ENCODE measurements at places on chromosomes 16 and 17.

DNA sequence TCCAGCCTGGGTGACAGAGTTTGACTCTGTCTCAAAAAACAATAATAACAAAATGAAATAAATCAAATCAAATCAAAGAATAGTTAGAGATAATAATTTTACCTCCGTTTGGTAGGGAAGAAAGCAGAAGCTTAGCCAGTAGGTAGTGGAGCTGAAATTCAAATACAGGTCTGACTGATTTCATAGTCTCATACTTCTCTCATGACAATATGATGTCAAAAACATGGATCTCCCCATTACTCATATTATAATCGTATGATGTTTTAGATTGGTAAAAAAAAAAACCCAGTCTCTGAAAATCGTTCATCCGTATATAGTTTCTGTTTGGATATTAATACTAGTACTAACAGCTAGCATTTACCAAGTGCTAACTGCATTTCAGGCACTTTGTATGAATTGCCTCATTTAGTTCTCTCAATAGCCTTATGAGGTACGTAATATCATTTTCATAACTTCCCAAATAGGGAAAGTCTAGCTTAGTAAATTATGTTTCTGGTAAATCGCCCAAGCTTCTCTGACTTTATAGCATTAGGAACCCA, 48.7 kb downstream of the CDH8 start:
- DNase-seq, result no peak

GRCh38 chr17:76204277-76204676, 36.0 kb downstream of the RNF157 start:
- DNase-seq, result peak; percentile 70

GRCh38 chr17:62892870-62893338, 73.1 kb upstream of the TANC2 start:
- peak; percentile 70 for DNase-seq

- DNase-seq, result no peak
Observed at GRCh38 chr16:11391576-11391975, 46.3 kb downstream of the RMI2 start.

GRCh38 chr16:49055824-49056545, 225.7 kb downstream of the CBLN1 start:
- no peak for DNase-seq

DNA sequence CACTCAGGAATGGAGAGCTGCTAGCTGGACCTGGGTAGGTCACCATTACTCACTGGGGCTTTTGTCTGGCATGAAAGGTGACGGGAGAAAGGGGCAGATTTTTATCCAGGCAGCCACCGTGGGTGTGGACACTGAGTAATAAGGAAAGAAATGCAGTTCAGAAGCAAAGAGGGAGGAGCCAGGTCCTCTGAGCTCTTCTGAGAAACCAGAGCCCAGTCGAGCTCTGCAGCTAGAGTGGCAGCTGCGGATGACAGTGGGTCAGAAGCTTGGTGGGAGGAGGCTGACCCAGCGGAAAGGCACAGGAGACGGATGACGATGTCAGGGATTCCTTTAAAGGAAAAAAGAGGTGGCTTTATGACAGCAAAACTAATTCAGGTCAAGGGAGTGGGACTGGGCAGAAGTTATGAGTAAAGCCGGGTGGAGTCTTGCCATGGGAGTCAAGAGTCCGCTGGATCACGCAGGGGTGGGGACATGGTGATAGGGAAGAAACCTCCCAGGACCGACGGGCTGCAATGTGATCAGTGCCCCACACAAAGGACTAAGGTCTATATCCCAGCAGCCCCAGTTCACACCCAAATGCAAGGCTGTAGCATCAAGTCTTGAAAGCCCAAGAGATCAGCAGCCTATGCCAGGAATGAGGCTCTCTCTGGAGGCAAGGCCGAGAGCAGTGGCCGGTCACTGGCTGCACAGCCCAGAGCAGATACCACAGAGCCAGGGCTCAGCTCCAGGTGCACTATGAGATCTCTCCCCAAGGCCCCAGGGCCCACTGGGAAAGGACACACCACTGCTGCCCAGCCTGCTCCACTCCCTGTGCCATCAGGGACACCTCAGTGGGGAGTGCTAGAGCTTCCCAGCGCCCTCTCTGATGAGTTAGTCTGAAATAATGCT, 6.3 kb upstream of the MNT start:
- DNase-seq, result peak; percentile 78

DNA sequence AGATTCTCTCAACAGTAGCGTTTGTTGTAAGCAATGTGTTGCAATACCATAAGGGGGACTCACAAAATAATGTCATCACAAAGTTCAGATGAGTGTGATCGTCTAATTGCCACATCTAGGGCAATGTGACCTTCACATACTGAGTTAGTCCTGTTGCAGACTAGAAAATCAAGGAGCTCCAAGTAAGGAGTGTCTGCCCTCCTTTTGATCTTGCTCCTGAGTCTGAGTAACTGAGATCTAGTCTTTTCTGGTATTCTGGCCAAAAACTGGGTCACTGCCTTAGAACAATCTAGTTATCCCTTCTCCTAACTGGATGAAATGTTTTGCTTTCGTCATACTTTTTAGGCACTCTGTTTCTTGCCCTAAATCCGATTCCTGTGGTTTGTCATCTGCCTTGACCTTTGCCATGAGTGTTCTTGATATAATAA, 712.1 kb downstream of the CDH11 start:
- DNase-seq, result no peak

GRCh38 chr17:54007855-54008254, 185.1 kb downstream of the KIF2B start:
- no peak for DNase-seq

GRCh38 chr17:2237950-2238349, 65.6 kb downstream of the SMG6 start:
- DNase-seq, result no peak

- peak; percentile 100 for DNase-seq
Observed at GRCh38 chr17:19753051-19753509, 5.0 kb upstream of the ALDH3A1 start.
